Activated CD8-positive, alpha-beta memory T cell treated with anti-CD3 and anti-CD28 coated beads, Interleukin-2, amount 50 U/mL, for 48 hours (primary cell): ENCODE measurements at places on chromosomes 5 and 9.

DNA sequence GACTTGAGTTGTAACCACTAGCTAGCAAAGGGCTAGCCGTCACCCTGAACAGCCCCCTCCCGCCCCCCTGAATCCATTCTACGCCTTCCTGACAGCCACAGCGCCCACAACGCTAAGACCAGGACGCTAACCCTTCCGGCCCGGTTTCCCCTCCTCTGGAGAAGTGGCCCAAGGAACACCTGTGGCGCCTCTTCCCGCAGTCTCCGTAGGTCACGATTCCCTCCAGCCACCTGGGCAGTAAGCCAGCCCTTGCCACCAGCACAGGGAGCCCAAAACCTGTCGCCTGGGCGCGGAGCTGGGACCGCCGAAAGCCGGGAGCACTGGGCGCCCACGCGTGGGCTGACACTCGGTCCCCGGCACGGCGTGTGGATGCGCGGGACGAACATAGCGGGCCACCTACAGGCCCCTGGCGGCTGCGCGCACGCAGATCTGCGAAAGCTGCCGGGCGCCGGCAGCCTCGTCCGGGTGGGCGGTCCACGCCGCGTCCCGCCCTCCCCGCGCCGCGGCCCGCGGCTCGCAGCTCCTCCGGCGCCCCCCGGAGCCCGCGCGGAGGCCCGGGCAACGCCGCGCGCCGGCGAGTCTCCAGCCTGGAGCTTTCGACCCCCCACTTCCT is 596 bp downstream of the IRF1 start:
- DNase-seq: peak; percentile 80

DNA sequence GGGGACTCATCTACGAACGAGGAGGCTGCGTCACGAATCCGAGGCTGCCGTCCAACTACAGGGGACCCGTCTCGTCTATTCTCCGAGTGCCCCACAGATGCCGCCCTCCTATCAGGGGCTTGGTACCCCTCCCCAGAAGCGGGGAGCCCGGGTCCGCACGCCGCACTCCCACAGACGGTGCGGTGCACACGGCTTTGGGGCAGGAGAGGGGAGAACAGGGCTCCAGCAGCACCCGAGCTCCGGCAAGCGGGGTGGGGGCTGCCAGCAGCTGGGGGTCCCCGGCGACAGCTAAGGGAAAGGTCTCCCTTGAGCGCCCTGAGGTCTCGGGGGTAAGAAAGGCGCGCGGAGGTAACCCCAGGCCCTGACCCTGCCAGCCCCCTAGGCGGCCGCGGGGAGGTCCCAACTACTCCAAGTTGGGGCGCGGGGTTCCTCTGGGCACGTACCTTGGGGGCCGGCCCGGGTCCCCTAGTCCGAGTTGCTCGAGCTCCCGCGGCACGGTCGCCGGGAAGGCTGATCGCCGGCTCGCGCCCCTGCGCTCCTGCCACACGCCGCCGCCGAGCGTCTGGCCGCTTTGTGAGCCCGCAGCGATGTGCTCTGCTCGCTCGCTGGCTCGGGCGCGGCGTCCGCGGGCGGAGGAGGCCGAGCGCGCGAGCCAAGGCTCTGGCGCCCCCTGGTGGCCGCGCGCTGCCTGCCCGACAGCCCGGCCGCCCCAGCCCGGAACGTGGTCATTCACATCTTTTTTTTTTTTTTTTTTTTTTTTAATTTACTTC is at the start of gene SPOCK1:
TSS of gene SPOCK1 (minus strand) at position 591 of the 770 bp plus-strand sequence.
- peak; percentile 91 for DNase-seq

- DNase-seq: peak; percentile 59
Measured at GRCh38 chr9:129036923-129037766, 719 bp downstream of the MIGA2 start.

DNA sequence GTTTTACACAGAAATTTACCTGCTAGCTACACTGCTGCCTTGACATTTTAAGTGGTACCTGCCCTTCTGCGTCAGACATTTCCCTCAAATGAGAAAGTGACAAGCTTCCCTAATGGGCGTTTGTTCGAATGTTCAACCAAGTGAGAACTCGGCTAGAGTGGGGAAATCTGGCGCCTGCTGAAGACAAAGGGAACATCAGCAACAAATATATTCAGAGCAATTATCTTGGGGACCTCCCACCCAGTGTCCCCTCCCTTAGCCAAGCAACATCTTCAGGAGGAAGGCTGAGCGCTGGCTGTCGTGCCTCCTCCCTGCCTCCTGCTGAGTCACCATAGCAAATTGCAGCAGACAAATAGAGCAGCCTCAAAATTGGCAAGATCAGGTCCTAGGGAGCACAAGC is 57.1 kb downstream of the MFAP3 start:
- no peak for DNase-seq

DNA sequence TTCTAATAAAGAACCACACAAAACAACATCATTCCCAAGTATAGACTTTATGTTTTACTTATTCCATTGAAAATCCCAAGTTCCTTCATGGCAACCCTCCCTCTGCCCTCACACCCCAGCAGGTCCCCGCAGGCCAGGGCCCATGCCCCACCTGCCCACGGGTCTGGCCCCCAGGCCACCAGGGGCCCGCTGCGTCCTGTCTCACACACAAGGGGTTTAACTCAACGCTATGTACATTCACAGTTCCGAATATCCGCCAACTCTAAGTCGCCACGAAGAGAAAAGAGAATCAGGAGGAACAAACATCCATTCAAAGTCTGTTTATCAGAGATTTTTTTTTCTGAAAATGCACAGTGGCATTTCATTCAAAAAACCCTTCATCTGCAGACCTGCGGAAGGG is 16.2 kb upstream of the SLC6A3 start:
- DNase-seq: no peak

DNA sequence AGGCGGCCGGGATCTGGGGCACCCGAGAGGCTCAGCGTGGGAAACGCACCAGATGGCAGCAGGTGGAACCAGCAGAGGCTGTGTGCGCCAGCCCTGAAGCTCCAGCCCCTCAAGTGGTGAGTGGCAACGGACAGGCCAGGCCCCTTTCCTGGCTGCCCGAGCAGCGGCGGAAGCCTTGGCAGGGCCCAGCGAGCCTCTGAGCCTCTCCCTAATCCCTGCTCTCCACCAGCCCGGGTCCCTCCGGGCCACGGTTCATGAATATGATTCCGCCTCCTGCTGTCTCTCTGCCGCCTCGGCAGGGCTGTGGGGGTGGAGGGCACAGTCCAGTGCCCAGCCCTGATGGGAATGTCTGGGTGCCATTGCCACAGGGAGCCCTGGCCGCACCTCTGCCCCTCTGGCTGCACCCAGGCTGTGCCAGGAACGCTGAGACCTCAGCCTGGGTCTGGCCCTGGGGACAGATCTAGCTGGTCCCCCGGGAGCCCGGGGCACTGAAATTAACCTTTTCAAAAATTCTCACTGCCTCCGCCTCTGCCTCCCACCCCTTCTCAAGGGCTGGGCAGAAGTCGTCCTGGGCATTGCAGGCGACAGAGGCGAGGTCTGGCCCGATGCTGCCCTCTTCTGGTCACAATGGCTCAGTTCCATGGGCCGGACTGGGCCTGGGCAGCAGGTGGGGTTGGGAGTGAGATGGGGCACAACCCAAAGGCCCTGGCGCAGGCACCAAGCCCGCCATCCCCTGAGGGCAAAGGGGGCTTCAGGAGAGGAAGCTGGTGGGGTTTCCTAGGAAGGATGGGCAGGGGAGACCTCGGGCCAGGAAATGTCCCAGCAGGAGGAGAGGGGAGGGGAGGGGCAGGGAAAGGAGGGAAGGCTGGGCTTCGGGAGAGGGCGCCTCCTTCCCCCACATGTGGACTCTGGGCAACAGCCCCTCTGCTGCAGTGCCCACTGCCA is 20.3 kb downstream of the CCDC187 start:
- DNase-seq: peak; percentile 89

- no peak for DNase-seq
Measured at GRCh38 chr5:10789726-10790125, 28.7 kb upstream of the DAP start.

- no peak for DNase-seq
Measured at GRCh38 chr9:108399851-108400250, 455.9 kb downstream of the ACTL7B start.

- no peak for DNase-seq
Measured at GRCh38 chr9:94612071-94612470, 18.4 kb upstream of the FBP2 start.

DNA sequence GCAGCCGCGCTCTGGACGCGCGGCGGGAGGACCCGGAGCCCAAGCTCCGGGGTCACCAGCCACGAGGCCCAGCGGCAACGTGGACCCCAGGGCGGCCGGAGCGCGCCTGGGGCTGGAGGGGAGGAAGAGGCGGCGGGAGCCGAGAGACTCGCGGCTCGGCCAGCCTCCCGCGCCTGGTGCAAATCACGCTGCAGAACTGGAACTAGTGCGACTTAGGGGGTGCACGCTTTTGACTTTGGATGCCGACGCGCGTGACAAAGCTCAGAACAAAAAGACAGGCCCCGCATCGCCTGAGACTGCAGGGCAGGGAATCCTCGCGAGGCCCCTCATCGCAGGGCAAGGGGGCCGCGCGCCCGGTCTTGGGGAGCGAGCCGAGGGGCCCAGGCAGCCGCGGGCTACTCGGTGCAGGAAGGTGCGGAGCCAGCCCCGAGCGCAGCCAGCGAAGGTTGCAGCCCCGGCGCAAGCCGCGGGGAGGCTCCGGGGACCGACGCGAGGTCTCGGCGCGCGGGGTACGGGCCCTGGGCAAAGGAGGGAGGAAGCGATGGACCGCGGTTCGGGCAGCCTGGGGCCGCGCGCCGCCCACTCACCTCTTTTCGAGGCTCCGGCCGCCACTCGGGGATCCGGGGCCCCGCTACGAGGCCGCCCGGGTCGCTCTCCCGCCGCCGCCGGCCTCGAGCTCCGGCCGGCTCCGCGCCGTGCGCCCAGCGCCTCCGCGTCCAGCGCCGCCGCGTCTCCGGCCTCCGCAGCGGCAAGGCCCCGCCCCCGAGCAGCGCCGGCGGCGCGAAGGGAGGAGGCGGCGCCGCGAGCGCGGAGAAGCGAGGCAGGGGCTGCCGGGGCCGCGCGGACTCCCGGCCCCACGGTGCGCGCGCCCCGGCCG is at the start of gene GOLM1:
TSS of gene GOLM1 (minus strand) at position 735 of the 877 bp plus-strand sequence. CDS start 20,238 bp downstream, outside the sequence.
- peak; percentile 71 for DNase-seq

DNA sequence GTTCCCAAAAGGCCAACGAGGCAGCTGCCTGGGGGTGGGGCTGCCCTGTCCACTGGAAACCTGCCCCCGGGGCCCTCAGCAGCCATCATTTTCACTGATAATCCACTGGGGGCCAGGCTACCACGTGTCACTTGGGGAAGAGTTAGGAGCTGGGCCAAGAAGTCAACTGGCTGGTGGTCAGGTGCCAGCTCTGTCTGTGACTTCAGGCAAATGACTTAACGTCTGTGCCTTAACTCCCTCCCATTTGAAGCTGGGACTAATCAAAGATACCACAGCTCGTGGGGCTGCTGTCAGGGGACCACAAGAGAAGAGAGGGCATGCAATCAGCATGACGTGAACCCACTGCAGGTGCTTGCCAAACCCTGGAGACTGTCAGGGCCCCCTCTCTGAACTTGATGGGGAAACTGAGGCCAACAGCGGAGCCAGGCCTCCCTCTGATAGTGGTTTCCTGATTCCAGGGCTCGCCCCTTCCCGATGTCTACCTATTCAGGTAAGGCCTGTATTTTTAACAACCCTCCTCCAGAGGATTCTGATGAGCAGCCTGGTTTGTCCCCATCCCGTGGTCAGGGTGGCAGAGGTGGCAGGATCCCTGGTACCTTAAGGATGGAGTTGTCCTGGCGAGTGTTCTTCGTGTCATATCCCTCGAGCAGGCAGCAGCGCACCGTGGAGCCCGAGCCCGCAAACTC is 12.3 kb upstream of the DPM2 start:
- no peak for DNase-seq

GRCh38 chr9:14912859-14913258 is 2.6 kb upstream of the FREM1 start:
- no peak for DNase-seq

- DNase-seq: no peak
Measured at GRCh38 chr9:126894052-126894603, 20.5 kb upstream of the RALGPS1 start.

DNA sequence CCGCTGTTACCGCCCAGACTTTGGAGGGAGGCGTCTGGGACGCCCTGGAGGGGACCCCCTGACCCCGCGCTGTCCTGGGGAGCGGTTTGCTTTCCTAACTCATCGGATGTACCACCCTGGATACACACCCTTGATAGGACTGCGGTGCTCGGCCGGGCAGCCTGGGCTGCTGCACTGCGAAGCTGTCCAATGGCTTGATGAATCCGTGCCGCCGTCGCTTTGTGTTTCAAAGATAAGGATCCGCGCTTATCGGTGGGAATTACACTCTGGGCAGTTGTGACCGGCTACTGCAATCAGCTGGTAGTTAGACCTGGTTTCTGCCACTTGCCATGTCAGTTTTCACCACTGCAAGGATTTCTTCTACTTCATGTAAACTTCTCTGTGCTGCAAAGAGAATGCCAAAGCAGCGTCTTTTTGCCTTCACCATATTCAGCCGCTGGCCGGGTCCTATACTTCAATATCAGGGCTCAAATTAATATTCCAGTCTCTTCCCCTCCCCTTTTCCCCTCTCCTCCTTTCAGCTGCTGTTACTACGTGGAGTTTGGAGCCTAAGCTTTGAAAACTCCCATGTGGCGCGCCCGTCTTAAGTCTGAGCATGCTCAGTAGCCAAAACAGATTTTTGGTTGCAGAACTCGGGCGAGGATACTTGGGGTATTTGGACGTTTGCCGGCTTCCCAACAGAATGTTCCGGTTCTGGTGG is 727 bp downstream of the SMAD5 start:
- DNase-seq: peak; percentile 61
